ENCODE measurements at places on chromosomes 5 and 9. TPM values are rescaled to one million over a fixed set of nuclear protein-coding genes. Genes with fewer than 3 reads are reported as not detected.

Gene NIM1K
- 0.63 TPM for total RNA-seq

Gene AJM1
- total RNA-seq: 1.4 TPM

Gene DOK3
- total RNA-seq: 0.25 TPM

Gene PCDHGA12
- 10.9 TPM for total RNA-seq

DNA sequence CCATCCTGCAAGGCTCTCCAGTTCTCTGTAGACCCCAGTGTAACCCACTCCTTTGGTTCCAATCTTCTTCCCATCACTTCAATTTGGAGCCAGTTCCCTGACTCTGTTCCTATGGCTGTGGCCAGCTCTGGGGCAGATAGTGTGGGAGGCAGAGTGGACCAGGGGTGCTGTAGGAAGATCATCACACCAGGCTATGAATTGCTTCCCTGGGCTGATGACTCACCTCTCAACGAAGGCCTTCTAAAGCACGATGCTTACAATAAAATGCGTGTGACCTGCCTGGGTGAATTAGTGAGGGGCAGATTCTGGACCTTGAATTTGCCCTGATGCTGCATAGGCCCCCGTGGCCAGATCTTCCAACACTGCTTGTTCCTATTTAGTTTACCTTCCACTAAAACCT, 289.7 kb downstream of the FBXL7 start:
- peaks cover 22% of the 10 kb centered on the region for H3K4me1 ChIP-seq
- H3K36me3 ChIP-seq: no peaks in the 10 kb centered on the region
- H3K4me3 ChIP-seq: no peak overlapping the region
- no peak overlapping the region for H3K27ac ChIP-seq

- peak overlapping the region; percentile 46 for H3K27ac ChIP-seq
- peak overlapping the region; percentile 80 for H3K4me3 ChIP-seq
- peak; percentile 41 for DNase-seq
These were observed 757 bp downstream of the FXN start for GRCh38 chr9:69036309-69036708.

DNA sequence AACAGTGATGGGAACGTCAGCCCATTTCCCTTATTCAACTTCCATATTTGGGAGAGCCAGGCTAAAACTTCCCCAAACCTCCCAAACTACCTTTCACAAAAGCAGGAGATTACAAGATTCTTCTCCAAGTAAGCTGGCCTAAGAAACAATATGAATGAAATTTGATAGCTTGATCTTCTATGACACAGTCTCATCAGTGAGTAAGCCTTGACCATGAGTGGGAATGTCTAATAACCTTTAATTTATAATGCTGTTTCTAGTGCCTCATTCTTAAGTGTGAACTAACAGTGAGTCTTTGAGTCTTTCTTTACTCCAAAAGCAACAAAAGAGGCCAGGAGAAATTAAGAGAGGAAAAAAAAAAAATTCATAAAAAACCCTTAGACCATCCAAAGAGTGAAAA, 1379.9 kb downstream of the EFNA5 start:
- peak; percentile 29 for DNase-seq
- no peak overlapping the region for H3K27ac ChIP-seq
- no peak overlapping the region for H3K4me3 ChIP-seq
- no peaks in the 10 kb centered on the region for H3K36me3 ChIP-seq

GRCh38 chr5:154967421-154968024, 26.6 kb downstream of the MRPL22 start:
- H3K4me3 ChIP-seq: no peak overlapping the region
- no peak overlapping the region for H3K27ac ChIP-seq
- H3K27me3 ChIP-seq: no peaks in the 10 kb centered on the region
- peaks cover 10% of the 10 kb centered on the region for H3K4me1 ChIP-seq
- H3K36me3 ChIP-seq: peaks cover 12% of the 10 kb centered on the region

DNA sequence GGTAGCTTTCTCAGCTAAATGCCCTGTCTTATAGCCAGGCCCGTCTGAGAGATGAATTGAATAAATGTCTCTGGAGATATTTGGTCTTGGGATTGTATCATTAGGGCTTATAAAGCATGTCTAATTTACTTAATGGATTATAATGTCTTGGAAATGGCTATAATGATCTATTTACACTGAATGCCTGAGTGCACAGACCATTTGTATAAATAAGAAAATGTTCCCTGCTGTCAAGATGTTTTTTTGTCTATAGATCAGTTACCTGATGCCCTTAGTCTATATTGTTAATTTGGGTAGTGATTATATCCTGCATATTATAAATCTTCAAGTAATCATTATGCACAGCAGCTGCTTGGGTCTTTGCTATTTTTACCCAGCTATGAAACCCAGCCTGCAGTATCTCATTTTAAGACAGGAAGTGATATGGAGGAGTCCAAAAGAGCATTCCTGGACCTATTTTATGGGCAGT, 112.9 kb upstream of the ACTBL2 start:
- no peak overlapping the region for H3K27ac ChIP-seq
- H3K36me3 ChIP-seq: no peaks in the 10 kb centered on the region
- no peaks in the 10 kb centered on the region for H3K27me3 ChIP-seq
- no peaks in the 10 kb centered on the region for H3K4me1 ChIP-seq
- no peak overlapping the region for H3K4me3 ChIP-seq
- DNase-seq: no peak

DNA sequence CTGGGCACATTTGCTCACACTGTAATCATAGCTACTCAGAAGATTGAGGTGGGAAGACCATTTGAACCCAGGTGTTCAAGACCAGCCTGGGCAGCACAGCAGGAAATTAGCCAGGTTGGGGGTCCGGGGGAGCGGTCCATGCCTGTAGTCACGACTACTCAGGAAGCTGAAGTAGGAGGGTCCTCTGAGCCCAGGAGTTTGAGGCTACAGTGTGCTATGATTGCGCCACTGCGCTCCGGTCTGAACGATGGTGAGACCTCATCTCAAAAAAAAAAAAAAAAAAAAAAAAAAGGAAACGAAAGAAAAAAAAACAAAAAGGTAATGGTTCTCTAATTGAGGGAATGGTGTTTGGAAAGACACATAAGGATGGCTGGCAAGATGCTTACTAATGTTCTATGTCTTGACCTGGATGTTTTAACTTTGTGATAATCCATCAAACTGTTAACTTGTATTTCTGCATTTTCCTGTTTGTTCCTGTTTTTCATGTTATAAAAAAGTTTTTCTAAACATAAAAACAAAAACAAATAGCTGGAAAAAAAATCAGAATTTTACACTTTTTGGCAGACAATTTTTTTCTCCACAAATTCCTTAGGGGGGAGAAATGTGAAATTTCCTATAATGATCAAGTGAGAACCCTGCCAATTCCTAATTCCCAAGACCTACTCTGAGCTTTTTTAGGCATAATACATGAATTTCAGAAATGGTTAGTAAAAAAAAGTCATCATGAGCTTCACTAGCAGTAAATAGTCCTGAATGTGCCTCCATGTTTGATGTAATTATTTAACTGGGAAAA, 96.9 kb downstream of the DENND1A start:
- 0 out of 2 replicates have a peak, but pooled peaks cover under 1% of the 10 kb centered on the region for H3K36me3 ChIP-seq
- H3K27me3 ChIP-seq: no peaks in the 10 kb centered on the region
- 0 out of 2 replicates have a peak, but pooled peaks cover 9% of the 10 kb centered on the region for H3K4me1 ChIP-seq
- no peak overlapping the region for H3K27ac ChIP-seq
- DNase-seq: no peak
